ENCODE measurements at places on chromosomes 3 and 15. TPM values are rescaled to one million over a fixed set of nuclear protein-coding genes. Genes with fewer than 3 reads are reported as not detected.

The ACTC1 gene
- 22.1 TPM for total RNA-seq

The GABRB3 gene
- 3.6 TPM for total RNA-seq

The ALDH1A3 gene
- 0.84 TPM for total RNA-seq

The RUBCN gene
- 27.7 TPM for total RNA-seq

The CD200 gene
- total RNA-seq, result not detected

The CLDN11 gene
- total RNA-seq, result 3.8 TPM

The SLC24A5 gene
- total RNA-seq, result not detected

The KLHL6 gene
- total RNA-seq, result not detected

The TRPM1 gene
- 0.18 TPM for total RNA-seq

The HDC gene
- not detected for total RNA-seq
